GM04504 (cell line): ENCODE measurements at places on chromosomes 4 and X.

DNA sequence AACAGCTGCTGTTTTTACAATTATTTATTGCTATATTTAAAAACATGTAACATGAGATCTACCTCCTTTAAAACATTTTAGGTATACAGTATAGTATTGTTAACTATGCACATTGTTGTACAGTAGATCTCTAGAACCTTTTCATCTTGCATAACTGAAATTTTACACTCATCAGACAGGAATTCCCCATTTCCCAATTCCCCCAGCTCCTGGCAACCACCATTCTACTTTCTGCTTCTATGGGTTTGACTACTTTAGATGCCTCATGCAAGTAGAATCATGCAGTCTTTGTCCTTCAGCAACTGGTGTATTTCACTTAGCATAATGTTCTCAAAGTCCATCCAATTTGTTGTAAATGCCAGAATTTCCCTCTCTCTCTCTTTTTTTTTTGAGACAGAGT, 9.7 kb upstream of the LSM6 start:
- peak; percentile 50 for DNase-seq

DNA sequence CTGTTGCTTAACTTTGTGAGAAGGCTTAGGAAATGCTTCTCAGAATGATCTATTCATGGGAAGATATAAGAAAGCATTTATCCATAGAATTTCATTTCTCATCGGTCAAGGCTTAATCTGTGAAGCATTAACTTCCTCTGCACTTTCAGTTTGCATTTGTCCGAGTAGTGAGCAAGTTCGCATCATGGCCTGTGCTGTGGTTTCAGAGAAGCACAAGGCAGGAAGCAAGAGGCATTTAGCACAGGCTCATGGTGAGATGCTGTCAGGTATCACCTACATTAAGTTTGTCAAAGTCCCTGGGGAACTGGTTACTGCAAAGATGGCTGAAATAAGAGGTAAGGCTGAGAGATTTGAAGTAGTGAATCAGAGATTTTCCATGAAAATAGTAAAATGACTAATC, 244.9 kb downstream of the NAP1L3 start:
- DNase-seq, result no peak

DNA sequence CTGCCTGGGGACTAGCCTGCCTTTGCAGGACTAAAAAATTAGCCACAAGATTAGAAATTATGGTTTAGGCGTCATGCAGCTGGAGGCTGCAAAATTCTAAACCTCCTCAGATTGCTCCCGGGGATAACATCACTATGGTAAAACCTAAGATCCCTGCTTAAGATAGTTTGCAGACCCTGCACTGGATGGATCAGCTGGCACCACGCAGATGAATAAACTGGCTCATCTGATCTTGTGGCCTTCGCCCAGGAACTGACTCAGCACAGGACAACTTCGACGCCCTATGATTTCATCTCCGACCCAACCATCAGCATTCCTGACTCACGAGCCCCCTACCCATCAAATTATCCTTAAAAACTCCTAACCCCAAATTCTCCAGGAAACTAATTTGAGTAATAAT, 482.4 kb downstream of the SPRY1 start:
- DNase-seq, result no peak

DNA sequence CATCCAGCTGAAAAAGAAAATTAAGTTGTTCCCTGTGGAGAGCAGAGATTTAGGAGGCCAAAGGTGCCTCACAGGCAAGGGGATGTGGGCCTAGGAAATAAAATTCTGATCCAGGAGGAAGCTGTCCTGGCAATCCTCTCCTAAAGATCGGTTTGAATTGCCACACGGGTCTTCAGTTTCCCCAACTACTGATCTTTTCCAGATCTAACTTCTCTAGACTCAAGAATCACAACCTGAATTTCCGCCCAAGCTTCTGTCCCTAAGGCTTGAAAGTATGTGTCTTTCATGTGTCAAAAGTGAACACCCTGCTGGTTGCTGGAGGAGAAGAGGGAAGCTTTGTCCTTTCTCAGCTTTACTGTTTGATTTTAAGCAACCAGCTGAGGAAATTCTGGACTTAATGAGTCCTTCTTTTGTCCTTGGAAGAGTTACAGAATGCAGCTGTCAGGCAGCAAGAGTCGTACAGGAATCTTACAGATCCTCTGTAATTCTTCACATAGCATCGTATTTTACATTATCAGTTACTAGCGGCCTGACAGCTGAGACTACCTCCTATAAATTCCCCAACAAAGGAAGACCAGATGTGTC, 93.8 kb downstream of the INPP4B start:
- no peak for DNase-seq

GRCh38 chr4:47736146-47736545, 101.7 kb downstream of the CORIN start:
- DNase-seq, result no peak

DNA sequence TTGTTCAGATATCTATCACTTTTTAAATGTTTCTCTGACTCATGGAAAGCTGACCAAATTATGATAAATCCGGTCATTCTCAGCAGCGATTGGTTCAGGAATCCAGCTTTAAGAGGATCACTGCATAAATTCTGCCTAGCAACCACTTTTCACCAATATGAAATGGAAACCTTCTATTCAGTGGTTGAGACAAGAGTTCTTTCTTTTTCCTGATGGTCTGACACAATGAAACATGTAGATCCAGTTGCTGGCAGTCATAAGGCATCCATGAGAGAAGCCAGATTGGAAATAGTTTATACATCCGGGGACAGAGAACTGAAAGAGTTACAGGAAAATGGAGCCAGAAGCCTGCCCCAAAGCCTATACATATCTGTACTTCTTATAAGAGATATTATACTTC, 27.2 kb downstream of the MAB21L2 start:
- no peak for DNase-seq

DNA sequence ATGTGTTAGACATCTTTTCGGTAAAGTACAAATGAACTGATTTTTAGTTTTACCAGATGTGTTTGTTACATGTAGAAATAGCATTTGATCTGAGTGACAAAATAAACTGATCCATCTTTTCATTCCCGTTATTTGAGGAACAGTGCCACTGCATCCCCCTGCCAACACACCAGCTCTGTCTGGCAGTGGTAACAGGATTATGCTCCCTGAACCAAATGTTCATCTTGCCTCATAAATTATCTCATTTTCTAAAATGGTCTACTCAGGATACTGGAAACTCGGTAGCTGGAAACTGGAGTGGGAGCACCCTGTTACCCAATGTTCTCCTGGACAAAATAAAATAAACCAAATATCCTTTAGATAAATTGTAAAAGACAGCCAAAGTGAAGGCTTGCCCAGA, 171.6 kb downstream of the FAT4 start:
- no peak for DNase-seq

DNA sequence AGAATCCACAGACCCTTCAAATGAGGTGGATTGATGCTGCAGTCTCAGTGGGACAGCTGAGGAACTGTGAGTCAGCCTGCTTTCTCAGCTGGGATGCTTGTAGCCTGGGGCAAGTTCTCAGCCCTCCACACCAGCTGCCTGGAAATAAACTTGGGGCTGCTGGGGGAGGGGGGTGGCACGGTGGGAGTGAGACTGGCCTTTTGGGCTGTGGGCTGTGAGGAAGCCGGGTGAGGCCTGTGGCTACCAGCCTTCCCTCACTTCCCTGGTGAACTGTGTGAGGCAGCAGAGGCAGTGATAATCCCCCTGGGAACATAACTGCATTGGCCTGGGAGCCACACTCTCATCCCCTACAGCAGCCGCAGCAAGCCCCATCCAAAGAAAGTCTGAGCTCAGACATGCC, 114.5 kb upstream of the GUCY1A1 start:
- peak; percentile 19 for DNase-seq

DNA sequence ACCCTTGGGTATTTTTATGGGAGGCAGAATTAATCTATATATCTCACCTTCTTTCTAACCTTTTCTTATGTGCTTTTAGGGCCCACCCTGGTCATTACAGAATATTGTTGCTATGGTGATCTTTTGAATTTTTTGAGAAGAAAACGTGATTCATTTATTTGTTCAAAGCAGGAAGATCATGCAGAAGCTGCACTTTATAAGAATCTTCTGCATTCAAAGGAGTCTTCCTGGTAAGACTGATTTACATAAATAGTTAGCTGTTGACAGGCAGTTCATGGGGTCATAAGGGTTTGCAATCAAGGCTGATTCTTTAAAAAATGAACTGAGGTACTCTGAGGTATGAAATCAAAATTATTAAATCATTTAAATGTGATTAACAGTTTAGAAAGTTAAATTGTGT, 71.5 kb downstream of the KIT start:
- DNase-seq, result no peak

GRCh38 chrX:70166601-70167590, 10.4 kb upstream of the DGAT2L6 start:
- peak; percentile 1 for DNase-seq

DNA sequence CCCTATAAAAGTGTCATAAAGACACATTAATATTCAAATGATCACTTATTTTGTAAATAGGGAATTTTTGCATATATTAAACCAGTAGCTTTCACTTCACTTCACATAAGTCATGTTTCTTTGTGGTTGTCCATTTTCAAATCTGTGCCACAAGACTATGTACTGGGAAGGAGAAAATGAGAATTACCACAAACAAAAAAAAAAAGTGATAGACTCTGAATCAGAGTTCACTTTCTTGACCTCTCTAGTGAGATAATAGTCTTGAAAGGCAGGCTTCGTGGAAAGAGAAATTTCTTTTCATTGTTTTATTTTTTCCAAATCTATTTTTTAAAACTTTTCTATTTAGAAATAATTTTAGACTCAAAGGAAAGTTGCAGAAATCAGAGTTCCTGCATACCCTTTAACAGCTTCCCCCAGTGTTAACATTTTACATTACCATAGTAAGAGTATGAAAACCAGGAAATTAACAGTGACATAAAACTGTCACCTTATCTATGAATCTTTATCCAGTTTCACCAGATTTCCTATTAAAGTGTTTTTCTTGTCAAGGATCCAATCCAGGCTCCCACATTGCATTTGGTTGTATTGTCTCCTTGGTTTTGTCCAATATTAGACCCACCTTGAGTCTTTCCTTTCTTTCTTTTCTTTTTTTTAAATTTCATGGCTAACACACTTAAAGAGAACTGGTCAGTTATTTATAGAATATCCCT, 215.4 kb upstream of the PGRMC2 start:
- DNase-seq, result no peak

- no peak for DNase-seq
These were observed 419.1 kb upstream of the LCORL start for GRCh38 chr4:18440527-18441202.

DNA sequence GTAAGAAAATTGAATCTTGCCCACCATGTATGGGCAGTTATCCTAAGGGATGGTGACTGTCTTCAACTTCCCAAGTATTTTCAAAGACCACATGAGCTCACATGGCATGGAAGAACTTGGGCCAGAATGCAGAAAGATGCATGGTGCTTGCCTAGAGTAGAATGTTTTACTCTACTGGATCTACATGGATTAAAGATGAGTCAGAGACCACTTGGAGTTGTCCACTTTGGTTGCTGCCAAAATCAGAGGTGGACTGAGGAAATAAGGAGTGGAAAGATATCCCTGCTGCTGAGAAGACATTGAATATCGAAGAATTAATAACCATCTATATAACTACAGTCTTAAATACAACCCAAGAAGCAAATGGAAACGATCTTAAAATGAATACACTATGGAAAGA, 498.1 kb downstream of the NLGN4X start:
- no peak for DNase-seq

GRCh38 chr4:23269566-23269965, 576.8 kb downstream of the GBA3 start:
- no peak for DNase-seq

DNA sequence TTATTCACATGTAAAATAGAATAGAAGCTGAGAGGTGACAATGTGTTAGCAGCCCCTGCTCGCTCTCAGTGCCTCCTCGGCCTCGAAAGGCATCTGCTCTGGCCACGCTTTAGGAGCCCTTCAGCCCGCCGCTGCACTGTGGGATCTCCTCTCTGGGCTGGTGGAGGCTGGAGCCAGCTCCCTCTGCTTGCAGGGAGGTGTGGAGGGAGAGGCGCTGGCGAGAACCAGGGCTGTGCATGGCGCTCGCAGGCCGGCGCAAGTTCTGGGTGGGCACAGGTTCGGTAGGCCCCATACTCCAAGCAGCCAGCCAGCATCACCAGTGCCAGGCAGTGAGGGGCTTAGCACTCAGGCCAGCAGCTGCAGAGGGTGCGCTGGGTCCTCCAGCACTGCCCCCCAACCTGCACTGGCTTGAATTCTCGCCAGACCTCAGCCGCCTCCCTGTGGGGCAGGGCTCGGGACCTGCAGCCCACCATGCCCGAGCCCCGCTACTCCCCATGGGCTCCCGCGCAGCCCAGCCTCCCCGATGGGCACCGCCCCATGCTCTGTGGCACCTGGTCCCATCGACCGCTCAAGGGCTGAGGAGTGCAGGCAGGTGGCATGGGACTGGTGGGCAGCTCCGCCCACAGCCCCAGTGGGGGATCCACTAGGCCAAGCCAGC, 1346.7 kb upstream of the IGFBP7 start:
- DNase-seq, result no peak

- no peak for DNase-seq
These were observed 2183.9 kb upstream of the TENM3 start for GRCh38 chr4:180059216-180059881.

GRCh38 chr4:74308215-74308614, at the start of gene EPGN:
EPGN (plus strand) TSS chr4:74308470; CDS start chr4:74308534, 64 bp downstream.
- DNase-seq, result peak; percentile 16

- DNase-seq, result no peak
These were observed 336.5 kb downstream of the BMPR1B start for GRCh38 chr4:95093936-95094929.

GRCh38 chr4:111068883-111069282, 446.0 kb upstream of the PITX2 start:
- DNase-seq, result no peak

DNA sequence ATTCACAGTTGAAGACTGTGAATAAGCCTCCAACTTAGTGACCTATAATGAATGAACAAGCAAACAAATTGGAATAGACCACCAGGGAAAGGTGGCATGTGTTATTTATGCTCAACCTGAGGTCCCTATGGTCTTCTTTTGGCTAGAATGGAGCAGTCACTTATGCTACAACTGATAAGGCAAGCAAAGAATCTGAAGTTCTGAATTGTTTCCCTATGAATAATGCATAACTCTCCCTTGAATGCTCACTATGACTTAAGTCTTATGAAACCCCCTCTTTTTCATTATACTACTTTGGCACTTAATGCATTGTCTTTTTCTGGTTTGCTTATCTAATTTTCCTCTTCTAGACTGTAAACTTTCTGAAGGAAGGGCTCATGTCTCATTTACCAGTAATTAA, 2.6 kb downstream of the GIMD1 start:
- no peak for DNase-seq

GRCh38 chr4:117093571-117093970, 8.2 kb upstream of the TRAM1L1 start:
- DNase-seq, result no peak

DNA sequence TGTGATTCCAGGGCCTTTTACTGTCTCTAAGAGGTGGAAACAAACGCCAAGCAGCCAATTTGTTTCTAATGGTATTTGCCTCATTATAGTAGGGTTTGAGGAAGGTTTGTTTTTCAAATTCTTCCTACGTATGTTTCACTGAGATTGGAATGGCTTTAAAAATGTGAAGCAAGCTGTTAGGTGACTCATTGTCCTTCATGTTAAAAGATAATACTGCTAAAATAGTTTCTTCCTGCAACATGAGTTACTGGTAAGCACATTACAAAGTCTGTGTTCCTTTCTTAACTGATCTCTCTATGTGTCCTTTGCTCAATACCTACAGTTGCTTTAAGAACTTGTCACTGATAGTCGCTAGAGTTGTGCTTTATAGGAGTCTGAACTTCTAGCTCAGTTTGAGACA, 1183.9 kb downstream of the RPA4 start:
- DNase-seq, result peak; percentile 10
